ENCODE measurements at places on chromosomes 3 and 15.
A peak's percentile ranks its signal among the peaks of the same experiment; 100 is the strongest.

DNA sequence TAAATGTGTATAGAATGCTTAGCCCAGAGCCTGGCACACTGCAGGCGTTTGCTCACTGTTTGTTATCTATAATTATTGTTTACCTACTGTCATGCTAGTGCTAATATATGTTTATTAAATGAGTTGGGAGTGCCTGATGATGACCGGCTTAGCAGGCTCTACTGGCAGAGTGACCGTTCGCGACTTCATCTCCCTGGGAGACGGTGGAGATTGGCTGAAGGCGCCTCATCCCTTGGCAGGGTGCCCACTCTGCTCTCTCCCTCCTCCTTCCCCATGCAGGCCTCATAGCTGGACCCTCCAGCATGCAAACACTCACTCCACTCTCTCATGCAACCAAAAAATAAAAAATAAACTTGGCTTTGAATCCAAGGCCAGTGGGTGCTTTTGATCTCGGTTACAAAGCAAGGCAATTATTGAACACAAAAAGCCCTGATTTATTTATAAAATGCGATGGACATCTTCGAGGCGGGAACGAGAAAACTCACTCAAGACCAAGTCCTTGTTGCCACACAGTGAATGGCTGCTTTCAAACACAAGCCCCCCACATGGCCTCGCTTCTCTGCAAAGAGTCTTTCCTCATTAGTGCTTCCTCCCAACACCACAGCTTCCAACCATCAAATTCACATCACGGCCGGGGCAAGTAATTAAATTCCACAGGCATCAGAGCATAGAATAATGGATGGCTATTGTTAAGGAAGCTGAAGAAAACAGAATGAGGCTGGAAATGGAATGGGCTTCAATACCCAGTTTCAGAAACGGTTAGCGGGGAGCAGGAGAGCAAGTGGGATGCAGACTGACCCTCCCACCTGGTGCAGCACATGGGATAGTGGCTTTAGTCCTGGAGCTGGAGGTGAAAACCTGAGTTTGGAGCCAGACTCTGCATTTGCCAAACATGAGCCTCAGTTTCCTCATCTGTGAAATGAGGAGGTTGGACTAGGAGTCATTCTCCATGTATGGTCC lies 135.7 kb upstream of the RAD18 start:
- DNase-seq: peak; percentile 59

DNA sequence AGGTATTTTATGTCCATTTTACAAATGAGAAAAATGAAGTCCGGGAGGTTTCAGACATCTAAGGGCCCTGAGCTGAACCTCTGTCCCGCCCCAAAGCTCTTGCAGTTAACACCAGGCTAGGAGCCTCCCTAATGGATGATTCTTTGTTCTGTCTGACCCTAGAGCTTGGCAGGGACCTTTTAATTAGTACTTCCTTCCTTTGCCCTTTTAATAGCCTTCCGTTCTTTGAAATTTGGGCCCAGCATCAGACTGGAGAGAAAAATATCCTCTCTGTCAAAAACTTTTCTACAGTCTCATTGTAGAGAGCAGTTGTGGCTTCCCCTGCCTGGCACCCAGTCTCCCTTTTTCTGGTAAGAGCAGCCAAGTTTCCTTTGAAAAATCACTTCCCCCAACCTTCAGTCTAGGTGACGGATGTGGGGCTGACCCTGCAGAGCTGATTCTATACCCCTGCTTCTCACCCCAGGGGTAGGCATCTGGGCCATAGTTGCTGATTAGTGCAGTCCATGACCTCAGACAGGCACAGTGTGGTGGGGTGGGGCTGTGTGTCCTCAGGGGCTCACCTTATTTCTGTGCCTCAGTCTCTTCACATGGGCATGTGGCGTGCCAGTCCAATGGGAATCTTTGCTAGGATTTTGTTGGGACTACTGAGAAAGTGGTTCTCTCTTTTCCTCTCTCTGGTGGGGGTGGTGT lies 220.4 kb downstream of the ADAMTS9 start:
- no peak for DNase-seq

DNA sequence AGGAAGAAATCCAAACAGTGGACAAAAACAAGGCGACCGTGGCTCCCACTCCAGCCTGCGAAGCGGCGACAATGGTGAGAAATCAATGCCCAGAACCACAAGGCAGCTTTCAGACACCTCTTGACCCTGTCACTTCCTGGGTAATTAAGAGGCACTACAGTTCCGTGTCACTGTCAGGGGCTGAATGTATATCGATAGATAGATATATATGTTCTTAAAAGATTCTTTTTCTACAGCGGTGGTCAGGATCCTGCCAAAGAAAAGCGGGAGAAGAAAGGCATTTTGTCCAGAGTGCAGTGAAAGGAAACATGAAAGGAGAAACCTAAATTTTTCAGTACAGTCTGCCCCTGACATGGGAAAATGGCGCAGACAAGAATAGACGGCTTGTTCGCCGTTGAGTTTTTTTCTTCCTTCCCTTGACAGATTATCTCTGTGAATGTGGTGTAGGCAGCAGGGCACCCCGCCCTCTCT lies 56.2 kb upstream of the HES1 start:
- no peak for DNase-seq

DNA sequence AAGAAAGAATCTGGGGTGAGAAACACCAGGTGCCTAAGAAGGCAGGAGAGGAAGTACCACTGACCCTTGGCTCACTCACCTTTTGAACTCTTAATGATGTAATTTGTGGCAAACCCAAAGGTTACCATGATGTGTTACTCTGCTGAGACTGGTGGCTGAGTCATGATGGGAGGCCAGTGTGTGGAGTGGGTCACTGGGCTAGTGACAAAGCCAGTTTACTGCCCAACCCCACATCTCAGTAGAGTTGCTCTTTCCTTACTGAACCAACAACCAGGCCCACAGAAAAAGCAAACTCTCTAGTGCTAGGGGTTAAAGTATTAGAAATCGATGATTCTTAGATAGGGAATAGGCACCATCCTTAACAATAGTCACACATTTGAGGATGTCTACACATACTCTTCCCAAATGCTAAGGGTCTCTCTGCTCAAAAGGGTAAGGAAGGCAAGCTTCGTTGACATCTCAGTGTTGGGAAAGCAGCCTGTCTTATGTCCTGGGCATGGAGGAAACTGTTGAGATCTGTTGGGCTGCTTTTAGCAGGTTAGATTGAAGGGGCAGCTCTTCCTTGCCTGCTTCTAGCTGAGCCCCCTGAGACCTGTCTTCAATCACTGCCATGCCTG lies 3.1 kb downstream of the RBP2 start:
- no peak for DNase-seq

DNA sequence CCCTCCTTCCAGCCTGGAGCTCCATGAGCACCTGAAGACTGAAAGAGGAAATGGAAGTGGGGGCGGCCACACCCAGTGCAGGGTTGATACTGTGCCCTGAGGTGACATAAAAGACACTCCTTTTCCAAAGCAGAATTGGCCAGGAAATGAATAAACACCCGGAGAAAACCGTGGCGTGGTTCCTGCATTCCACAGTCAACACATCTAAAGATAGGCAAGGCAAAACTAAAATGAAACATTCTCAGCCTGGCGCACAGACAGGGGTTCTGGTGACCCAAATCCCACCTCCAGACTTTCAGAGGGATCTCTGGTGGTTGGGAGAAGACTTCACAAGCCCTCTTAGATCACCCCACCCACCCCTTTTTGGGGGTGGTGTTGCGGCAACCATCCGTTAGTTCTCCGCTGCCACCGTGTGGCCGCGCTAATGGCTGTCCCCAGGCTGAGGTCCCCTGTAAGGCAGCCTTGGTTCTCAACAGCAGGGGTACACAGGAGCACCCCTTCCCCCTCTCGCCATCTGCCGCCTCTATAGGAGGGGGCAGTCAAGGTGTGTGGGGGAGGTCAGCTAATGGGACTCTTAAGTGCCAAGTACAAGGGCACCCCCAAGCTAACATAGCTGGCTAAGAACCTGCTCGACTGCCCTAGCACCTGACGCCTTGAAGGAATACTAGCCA lies 2.5 kb upstream of the MST1R start:
- DNase-seq: peak; percentile 13

DNA sequence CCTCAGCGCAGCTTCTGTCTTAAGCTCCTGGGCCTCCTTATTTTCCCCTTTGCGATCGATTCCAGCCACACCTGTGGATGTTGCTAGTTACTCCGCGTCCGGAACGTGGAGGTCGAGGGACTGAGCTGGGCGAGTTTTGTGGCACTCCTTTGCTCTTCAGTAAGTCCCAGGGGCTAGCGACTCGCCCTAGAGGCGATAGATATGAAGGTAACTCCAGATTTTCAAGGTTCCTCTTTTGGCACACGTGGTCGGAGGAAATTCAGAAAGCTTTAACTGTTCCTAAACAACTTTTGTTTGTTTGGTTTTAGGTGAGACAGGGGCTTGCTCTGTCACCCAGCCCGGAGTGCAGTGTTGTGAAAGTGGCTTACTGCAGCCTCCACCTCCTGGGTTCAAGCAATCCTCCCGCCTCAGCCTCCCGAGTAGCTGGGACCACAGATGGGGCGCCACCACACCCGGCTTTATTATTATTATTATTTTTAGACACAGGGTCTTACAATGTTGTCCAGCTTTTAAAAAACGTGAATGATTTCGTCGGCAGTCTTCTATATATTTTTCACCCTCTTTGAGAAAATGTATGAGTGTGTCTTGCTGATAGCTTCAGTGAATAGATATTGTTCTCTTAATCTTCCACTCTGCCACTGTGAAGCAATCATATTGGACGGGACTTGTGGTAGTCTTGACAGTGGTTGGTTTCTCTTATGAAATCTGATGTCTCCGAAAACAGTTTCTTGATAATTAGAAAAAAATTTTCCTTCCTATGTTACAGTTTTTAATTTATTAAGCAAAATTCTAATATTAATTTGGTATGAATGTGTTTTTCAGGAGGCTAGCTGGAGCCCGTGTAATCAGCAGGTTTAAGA lies 785 bp downstream of the MFSD1 start:
- DNase-seq: peak; percentile 59

DNA sequence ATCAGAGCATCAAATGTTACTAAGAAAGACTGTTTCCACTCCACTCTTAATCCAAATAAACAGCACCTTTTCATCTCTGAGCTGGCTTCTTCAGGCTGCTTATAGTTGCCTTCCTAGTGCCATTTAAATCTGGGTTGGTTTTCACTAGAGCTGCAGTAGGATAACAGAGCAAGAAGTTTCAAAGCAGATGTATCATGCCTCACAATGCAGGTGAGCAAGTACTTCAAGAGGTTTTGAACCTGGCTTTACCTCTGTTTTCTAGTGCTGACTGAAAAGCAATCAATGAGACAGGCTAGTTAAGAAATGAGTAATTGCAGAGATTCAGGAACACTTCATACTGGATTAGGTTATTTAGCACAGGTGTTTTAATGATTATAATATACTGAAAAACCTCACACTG lies 147.7 kb upstream of the SATB1 start:
- no peak for DNase-seq

GRCh38 chr3:18126772-18127171 lies 298.4 kb downstream of the SATB1 start:
- DNase-seq: no peak

Measured in hippocampal formation (tissue), 2 donors.